GM19239 (cell line): ENCODE measurements at places on chromosomes 2 and 18.

DNA sequence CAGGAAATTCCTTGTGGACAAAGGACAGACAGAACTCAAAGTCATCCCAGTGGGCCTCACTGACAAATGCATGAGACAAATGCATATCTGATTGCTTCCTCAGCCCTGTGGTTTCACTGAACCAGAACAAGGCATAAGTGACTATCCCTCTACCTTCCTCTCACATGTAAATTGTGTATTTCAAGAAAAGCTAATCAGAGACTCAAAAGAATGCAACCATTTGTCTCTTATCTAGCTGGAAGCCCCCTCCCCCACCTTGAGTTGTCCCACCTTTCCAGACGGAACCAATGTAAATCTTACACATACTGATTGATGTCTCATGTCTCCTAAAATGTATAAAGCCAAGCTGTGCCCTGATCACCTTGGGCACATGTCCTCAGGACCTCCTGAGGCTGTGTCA, 102.0 kb upstream of the TMEM200C start:
- DNase-seq: no peak

- no peak for DNase-seq
These were observed 17.3 kb downstream of the PFN4 start for GRCh38 chr2:24105816-24106215.

DNA sequence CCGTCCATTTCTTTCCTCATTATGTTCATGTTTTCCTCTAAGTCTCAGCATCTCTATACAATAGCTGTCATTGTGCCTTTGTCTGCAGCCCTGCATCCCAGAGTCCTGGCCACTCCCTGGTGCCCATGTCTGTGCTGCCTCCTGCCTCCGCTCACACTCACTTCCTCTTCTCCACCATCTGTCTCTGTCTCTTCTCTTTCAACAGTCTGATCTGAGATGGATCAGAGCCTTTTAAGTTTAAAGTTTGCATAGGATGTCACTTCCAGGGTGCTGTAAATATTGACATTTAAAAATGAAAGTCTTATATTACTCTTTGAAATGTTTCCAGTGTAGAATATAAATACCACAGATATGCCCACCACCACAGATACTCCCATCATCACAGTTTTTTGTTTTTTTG, 42.7 kb downstream of the UBE2F start:
- no peak for DNase-seq

DNA sequence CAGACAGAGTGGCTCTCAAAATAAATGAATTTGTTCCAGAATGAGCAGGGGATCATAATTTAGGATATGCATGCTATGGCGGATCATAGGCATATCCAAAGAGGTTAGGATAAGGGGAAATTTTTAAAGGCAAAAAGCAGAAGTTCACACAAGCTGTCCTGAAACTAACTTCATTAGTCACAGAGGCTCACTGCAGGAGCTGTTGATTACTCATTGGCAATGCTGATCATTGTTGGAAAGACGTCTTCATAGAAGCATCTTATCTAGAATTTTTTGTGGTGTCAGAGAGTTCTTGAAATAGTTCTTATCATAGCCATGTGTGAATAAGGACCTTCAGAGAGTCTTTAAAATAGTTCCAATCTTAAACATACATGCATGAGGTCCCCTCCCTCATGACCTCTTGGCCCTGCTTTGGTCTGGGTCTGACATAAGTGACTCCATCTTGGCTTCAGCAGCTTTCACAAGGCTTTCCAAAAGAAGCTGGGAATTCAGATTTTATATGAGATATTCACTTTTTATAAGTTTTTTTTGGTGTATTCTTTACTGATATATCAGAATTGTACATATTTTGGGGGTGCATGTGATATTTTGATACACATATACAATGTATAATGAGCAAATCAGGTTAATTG, 7.5 kb upstream of the CCDC195 start:
- no peak for DNase-seq

- no peak for DNase-seq
These were observed 1590.0 kb upstream of the LRRTM1 start for GRCh38 chr2:81894451-81894990.

DNA sequence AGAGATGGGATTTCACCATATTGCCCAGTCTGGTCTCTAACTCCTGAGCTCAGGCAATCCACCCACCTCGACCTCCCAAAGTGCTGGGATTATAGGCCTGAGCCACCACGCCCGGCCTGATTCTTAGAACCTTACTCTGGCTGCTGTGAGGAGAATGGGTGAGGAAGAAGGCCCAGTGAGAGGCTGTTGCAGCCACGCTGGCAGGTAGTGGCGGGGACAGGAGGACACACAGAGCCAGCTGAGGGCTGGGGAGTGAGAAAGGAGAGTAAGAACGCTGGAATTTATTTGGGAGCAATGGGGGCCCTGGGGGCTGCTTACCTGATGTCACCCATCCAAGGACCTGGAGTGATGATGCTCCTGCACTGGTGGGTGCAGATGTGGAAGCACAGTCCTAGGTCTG, 153.8 kb upstream of the SIX3 start:
- no peak for DNase-seq
